AG08395 (cell line): ENCODE measurements at places on chromosomes 2 and 18.

GRCh38 chr18:59218018-59218417, 1.9 kb upstream of the GRP start:
- no peak for DNase-seq

DNA sequence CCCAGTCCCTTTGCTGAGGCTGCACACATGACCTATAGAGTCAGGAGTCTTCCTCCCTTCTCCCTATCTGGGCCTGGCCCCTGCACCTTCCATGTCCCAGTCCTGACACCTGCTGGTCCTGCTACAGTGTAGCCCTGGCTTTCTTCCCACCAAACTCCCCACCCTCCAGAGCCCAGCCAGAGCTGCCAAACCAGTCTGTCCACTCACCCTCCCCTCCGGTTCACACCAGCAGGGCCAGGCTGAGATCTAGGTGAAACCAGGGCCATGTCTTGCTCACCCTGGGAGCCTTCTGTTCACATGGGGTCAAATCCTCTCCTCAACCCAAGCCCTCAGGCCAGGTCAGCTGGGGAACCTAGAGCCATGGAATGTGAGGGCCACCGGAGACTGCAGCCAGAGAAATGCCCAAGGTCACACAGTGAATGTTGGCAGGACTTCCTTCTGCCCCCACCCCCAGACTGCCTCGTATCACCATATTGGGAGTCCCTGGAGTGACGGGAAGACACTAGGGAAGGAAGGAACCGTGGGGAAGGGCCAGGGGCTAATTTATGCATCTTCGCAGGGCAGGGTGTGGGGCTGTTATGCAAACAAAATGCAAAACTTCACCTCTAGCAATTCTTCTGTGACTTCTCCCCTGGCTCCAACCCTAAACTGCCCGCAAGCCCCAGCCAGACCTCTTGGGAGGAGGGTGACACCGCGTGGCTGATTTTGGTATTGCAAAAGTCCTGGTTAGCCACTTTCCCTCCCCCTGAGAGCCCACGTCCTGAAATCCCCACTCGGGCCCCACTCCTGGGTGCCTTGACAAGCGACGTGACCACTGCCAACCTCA, 14.6 kb downstream of the TNS1 start:
- peak; percentile 83 for DNase-seq

- DNase-seq, result no peak
These were observed 2.4 kb downstream of the DGKD start for GRCh38 chr2:233356546-233357308.

GRCh38 chr2:135255208-135255607, 203.1 kb downstream of the RAB3GAP1 start:
- no peak for DNase-seq

DNA sequence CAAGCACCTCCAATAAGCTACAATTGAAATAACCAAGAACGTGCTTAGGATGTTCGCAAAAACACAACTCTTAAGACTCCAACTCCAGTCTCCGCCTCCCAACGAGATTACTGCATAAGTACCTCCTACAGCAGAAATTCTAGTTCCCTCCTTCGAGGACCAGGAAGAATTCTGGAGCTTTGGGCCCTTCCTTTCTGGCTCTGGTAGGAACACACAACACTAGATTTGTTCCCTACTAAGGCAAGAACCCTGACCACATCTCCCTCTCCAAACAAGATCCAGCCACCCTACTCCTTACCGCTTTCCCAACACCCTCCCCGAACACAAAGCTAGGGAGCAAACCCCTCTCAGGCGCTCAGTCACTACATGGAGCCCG, 721 bp downstream of the ADAM17 start:
- DNase-seq, result no peak

DNA sequence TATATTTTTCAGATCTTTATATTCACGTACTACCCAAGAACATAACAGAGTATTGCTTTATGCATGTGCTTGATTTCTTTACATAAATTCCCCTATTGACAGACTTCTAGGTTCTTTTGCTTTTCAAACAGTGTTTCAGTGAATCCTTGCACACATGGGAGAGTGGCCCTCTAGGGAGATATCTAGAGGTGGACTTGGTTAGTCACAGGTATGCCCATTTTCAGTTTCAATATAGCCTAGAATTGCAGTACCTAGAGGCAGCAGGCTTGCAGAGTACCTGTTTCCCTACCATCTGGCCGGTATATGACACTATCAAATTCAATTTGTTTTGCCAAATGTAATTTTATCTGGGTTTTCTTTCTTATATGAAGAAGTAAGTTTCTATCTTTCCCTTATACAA, 36.8 kb downstream of the EML6 start:
- DNase-seq, result no peak

DNA sequence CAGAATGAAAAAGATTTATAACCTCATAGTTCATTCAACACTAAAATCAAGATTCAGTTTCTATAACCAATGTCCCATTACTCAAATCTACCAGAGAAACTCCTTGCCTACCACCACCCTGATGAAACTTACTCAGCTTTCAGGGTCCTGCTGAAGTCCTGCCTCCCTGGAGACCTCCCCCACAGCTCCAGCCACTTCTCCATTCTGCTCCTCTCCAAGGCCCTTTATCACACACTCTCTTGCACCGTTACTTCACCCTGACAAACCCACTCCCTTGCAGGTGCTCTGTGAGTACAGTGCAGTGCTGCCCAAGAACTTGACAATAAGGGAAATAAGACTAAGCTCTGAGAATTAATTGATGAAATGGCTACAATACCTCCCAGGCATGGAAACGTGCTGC, 83.5 kb upstream of the CDCA7 start:
- DNase-seq, result no peak

DNA sequence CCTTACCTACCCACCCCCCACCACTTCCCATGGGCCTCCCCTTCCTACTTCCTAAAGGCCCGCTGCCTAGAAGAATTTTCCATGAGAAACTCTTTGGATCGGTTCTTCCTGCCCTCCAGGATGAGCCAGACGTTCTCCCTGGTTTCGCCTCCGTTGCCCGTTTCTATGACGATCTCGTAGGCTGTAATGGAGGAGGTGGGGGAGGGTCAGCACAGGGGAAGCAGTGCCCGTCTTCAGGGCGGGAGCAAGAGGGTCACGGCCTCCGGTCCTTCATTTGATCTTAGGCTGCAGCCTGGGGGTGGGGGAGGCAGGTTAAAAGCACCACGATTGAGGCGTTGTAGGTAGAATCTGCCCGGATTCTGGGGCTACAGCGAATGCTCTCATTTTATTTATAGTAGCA, 172.0 kb downstream of the LOXHD1 start:
- DNase-seq, result no peak

- DNase-seq, result no peak
These were observed 290.3 kb upstream of the CCDC68 start for GRCh38 chr18:55249550-55249949.

GRCh38 chr2:21282515-21282898, 158.7 kb downstream of the TDRD15 start:
- no peak for DNase-seq

GRCh38 chr2:207330912-207331311, 165.2 kb upstream of the KLF7 start:
- peak; percentile 64 for DNase-seq

DNA sequence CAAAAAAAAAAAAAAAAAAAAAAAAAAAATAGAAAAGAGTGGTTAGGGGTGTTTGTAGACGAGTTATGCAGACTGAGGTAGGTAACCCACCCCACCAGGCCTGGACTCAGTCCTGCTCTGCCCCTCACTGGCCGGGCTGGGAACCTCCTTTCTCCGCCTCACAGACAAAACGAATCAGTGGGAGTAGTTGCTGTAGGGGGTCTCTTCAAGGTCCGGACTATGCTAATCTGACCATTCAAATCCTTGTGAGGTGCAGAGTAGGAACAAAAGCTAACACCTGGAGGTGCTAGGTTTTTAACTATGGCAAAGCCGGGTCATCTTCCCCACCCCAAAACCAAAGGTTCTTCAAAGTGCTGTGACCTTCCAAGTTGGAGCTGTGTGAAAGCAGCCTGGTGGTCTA, 223.7 kb downstream of the SLC4A3 start:
- DNase-seq, result no peak

GRCh38 chr18:52907543-52908308, 567.7 kb downstream of the DCC start:
- no peak for DNase-seq

DNA sequence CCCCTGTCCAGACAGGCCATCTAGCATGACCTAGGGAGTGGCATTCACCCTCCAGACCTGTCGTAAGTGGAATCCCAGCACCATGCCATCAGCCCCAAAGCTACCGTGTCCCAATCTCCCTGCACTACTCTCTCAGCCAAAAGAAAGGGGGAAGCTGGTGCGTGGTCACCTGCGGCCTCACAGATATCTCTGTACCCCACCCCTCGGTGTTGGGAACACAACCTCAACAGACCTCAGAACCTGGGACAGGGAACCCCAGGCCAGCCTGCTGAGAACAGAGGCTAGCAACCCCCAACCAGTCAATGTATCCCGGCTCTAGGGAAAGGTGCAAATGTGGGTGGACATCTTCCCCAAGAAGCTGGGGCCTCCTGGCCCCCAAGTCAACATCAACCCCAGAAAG, 38.2 kb downstream of the LMAN2L start:
- DNase-seq, result no peak

DNA sequence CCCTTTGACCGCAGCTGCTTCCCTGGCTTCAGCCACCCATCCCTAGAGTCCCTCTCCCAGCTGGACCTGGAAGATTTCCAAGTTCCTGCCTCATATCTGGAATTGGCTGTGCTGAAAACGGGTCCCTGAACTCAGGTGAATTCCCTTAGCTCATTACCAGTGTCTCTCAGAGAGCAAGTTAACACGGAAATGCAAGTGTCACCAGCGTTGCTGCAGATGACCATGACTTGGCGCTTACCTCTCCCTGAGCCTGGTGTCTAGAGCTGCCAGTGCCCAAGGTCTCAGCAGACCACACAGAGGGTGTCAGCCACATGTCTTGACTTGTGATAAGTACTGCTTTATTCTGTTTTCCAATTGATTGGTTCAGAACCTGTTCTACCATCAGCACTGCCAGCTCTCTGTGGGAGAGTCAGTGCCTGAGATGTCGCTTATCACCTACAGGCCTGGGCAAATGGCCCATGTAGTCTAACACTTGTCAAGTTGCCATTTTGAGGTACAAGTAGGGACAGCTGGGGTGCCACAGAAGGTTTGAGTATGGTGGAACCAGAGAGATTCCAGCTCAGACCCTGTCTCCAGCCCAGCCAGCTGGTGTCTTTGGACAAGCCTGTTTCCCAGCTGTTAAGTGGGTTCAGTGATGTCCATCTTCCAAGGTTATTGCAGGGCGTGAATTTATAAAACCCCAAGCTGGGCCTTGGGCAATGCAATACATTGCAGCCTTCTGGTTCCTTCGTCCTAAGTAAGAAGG, 48.7 kb downstream of the LYPD1 start:
- no peak for DNase-seq

- no peak for DNase-seq
These were observed 551.7 kb downstream of the RNF144A start for GRCh38 chr2:7468955-7469354.

- DNase-seq, result no peak
These were observed 222.7 kb downstream of the CDH2 start for GRCh38 chr18:27954226-27954625.

GRCh38 chr18:12334366-12334808, 26.3 kb downstream of the TUBB6 start:
- no peak for DNase-seq

- DNase-seq, result no peak
These were observed 12.8 kb upstream of the SMCHD1 start for GRCh38 chr18:2642771-2643170.

DNA sequence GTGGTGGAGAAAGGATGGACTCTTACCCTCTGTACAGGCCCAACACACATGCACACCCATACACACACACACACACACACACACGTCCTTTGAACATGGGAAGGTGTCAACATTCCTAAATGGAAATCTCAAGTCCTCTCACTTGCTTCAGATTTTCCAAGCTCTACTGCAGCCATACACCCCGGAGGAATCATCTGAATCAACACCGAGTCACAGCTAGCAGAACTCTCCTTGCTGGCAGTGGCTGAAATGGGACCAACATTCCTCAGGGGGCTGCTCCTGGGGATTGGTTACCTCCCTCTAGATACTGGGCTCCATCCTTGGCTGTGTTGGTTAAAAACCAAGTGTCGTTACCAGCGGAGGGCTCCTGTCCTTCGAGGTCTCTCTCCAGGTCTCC, 112.7 kb downstream of the BCL11A start:
- peak; percentile 48 for DNase-seq

GRCh38 chr18:67875060-67875459, 358.5 kb upstream of the DSEL start:
- DNase-seq, result no peak

DNA sequence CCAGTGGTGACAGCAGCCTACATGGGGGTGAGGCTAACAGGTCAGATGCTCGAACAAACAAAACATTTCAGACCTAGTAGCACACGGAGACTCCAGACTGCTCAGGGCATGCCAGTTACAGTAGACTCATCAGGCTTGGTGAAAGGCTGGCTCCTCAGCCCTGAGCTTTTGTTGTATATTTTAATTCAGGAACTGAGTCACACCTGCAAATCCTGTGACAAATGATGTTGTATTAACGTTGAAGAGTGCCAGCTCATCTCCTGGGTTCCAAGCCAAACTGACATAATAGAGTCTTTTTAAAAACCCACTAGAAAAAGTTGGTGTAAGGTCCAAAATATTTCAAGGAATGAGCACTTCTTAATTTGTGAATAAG, 65.3 kb downstream of the C1D start:
- peak; percentile 57 for DNase-seq

GRCh38 chr2:160266037-160266551, 66.0 kb upstream of the ITGB6 start:
- DNase-seq, result no peak

DNA sequence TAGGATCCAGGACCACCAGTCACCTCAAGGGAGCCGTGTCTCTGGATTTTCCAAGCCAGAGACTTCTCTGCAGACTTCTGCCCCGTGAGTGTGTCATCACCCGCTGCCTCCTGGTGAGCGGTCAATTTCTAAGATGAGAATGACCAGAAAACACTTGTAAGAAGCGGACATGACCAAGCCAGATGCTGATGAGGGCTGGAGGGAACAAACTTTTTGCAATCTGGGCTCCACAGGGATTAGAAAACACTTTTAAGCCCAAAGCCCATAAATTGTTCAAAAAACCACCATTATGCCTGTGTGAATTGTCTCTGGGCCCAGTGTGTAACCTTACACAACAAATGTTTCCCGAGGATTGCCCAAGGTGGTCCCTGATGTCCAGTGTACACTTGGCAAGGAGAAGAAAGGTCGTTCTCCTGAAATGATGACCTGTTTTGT, 5.3 kb upstream of the NPPC start:
- DNase-seq, result no peak

DNA sequence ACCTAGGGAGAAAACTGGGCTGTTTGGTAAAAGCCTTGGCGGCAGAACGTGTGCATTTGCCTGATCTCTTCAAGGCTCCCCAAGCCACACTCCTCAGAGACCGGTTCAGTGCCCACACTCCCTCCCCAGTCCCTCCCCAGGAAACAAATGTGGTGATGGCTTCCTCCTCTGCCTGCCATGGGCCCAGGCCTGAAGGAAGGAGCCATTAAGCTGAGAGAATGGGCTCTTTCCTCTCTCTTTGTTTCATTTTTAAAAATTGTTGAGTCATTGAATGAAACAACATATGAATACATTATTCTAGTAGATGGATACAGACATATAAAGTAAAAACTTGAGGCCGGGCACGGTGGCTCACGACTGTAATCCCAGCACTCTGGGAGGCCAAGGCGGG, 50.6 kb upstream of the YWHAQ start:
- DNase-seq, result no peak

- no peak for DNase-seq
These were observed 34.8 kb upstream of the MGAT5 start for GRCh38 chr2:134218930-134219658.
